ENCODE measurements at places on chromosomes 4 and X.

- no peak for DNase-seq
Measured at GRCh38 chrX:153889123-153889522, 3.1 kb upstream of the L1CAM start.

GRCh38 chr4:186755550-186756519 lies 32.2 kb upstream of the FAT1 start:
- DNase-seq, result peak; percentile 11

- DNase-seq, result no peak
Measured at GRCh38 chr4:5004496-5004895, 14.8 kb downstream of the CYTL1 start.

- no peak for DNase-seq
Measured at GRCh38 chr4:85607624-85608023, 132.7 kb downstream of the ARHGAP24 start.

Data from EH (cell line).